Ovary (tissue), 10 donors: ENCODE measurements at places on chromosomes 16 and 17. TPM values are rescaled to one million over a fixed set of nuclear protein-coding genes. Genes with fewer than 3 reads are reported as not detected.

PYDC1 gene
- not detected for total RNA-seq

NXPH3 gene
- total RNA-seq: 26.0 TPM

DNA sequence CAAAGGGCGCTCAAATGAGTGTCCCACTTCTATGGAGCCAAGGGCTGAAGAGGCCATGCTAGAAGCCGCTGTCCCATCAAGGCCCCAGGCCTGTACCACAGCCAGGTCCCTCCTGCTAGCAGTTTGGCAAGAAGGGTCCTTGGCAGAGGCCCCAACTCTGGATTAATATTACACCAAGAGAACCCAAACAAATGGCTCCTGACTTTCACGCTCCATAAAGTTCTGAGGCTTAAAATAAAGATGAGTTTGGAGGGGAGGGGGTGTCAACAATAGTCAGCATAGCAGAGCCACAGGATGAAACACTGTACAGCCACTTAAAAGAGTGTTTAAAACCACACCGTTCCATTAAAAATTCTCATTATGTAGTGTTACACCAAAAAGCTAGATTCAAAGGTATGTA, 30.5 kb downstream of the CUEDC1 start:
- H3K36me3 ChIP-seq: no peaks in the 10 kb centered on the region
- no peaks in the 10 kb centered on the region for H3K27me3 ChIP-seq
- no peak overlapping the region for H3K4me3 ChIP-seq
- no peak overlapping the region for H3K27ac ChIP-seq
- peaks cover 10% of the 10 kb centered on the region for H3K4me1 ChIP-seq
- no peak for DNase-seq

- DNase-seq: no peak
- no peaks in the 10 kb centered on the region for H3K36me3 ChIP-seq
- H3K4me3 ChIP-seq: no peak overlapping the region
- H3K4me1 ChIP-seq: peaks cover 13% of the 10 kb centered on the region
- no peaks in the 10 kb centered on the region for H3K27me3 ChIP-seq
These were observed 127.6 kb downstream of the ABCC6 start for GRCh38 chr16:16095646-16096045.

GRCh38 chr17:63819585-63820537, 7.4 kb upstream of the PSMC5 start:
- no peak overlapping the region for H3K27ac ChIP-seq
- H3K36me3 ChIP-seq: no peaks in the 10 kb centered on the region
- H3K4me1 ChIP-seq: no peaks in the 10 kb centered on the region

SLC16A6 gene
- total RNA-seq: 1.4 TPM

GDPD1 gene
- total RNA-seq: 1.3 TPM

TIGD7 gene
- total RNA-seq: 9.3 TPM

- no peak for DNase-seq
- no peak overlapping the region for H3K27ac ChIP-seq
- no peaks in the 10 kb centered on the region for H3K27me3 ChIP-seq
- no peak overlapping the region for H3K4me3 ChIP-seq
- H3K36me3 ChIP-seq: no peaks in the 10 kb centered on the region
These were observed 13.5 kb upstream of the PLEKHG4 start for GRCh38 chr16:67265834-67266233.

GRCh38 chr17:41705271-41705991, 6.7 kb upstream of the GAST start:
- H3K36me3 ChIP-seq: no peaks in the 10 kb centered on the region
- peak overlapping the region; percentile 39 for H3K27ac ChIP-seq
- H3K27me3 ChIP-seq: no peaks in the 10 kb centered on the region
- DNase-seq: peak; percentile 70
- no peak overlapping the region for H3K4me3 ChIP-seq

DNA sequence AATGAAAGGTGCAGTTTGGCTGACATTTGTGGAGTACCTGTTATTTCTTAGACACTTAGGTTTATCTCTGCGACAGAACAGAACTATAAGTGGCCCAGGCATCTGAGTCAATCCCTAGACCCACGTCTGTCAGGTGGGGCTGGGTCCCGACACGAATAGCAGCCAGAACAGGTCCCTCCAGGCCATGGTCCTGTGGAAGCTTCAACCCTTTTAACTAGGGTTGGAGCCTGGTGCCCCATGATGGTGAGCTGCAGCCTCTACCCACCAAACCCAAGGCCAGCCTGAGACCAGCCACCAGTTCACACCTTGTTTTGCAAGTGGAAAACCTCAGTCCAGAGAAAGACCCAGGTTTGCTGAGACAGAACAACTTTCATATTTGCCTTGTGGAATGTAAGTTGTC, 74.6 kb upstream of the TMEM97 start:
- H3K4me1 ChIP-seq: no peaks in the 10 kb centered on the region
- H3K36me3 ChIP-seq: no peaks in the 10 kb centered on the region
- H3K4me3 ChIP-seq: no peak overlapping the region
- no peaks in the 10 kb centered on the region for H3K27me3 ChIP-seq
- no peak overlapping the region for H3K27ac ChIP-seq

DNA sequence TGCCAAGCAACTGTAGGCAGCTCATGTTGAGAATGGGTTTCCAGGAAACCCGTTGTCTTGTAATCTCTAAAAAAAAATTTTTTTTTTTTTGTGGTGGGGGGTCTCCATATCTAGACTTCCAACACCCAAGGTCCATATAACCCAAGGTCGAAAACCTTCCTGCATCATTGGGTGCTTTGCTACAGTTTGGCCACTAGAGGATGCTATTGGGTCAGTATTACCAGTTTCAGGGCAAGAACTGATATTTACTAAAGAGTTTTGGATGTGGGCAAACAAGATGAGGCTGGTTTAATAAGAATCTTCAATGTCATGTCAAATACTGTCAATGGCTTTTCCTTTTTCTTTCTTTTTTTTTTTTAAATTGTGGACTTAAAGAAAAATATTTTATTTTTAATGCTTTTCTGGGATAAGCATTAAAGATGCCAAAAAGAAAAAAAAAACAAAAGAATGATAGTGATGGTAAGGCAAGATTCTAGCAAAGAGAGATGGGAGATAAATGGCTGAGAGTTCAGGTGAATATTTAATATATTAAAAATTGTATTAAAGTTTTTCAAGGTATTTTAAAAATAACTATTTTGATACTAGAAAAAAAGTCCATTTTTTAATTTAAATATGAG, 62.2 kb downstream of the DHRS7C start:
- no peak overlapping the region for H3K4me3 ChIP-seq
- DNase-seq: no peak

DHRS7C gene
- not detected for total RNA-seq

DNA sequence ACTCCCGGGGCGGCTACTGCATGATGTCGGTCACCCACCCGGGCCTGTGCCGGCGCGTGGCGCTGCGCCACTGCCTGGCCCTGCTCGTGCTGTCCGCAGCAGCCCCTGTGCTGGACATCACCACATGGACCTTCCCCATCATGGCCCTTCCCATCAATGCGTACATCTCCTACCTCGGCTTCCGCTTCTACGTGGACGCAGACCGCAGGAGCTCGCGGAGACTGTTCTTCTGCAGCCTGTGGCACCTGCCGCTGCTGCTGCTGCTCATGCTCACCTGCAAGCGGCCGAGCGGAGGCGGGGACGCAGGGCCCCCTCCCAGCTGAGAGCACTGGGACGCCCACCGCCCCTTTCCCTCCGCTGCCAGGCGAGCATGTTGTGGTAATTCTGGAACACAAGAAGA, 29.8 kb downstream of the CDRT15 start:
- no peaks in the 10 kb centered on the region for H3K4me1 ChIP-seq
- DNase-seq: no peak
- no peak overlapping the region for H3K27ac ChIP-seq
- no peak overlapping the region for H3K4me3 ChIP-seq
- H3K36me3 ChIP-seq: no peaks in the 10 kb centered on the region

DNA sequence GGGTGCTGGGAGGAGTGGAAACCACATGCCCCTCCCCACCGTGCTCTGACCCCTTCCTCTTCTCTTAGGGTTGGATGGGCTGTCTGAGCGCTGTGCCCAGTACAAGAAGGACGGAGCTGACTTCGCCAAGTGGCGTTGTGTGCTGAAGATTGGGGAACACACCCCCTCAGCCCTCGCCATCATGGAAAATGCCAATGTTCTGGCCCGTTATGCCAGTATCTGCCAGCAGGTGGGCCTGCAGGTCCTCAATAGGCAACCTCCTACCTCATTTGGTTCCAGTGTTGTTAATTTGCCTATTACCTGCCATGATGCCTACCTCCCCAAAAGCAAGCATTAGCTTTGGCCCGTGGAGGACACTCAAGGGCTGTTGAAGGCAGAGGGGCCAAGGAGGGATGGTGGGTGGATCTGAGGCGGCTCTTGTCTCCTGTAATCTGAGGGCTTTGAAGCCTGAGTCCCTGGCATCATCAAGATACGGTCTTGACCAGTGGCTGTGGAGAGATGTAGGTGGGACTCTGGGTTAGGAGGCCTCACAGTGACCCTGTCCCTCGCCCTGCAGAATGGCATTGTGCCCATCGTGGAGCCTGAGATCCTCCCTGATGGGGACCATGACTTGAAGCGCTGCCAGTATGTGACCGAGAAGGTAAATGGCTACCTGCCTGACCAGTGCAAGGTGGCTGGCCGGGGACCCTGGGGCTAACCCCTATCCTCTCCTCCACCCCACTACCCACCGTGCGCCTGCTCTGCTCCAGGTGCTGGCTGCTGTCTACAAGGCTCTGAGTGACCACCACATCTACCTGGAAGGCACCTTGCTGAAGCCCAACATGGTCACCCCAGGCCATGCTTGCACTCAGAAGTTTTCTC, 3.4 kb downstream of the ALDOA start:
- DNase-seq: peak; percentile 53
- H3K27ac ChIP-seq: no peak overlapping the region
- no peaks in the 10 kb centered on the region for H3K27me3 ChIP-seq
- H3K4me3 ChIP-seq: no peak overlapping the region

CDYL2 gene
- total RNA-seq: 2.4 TPM

DNA sequence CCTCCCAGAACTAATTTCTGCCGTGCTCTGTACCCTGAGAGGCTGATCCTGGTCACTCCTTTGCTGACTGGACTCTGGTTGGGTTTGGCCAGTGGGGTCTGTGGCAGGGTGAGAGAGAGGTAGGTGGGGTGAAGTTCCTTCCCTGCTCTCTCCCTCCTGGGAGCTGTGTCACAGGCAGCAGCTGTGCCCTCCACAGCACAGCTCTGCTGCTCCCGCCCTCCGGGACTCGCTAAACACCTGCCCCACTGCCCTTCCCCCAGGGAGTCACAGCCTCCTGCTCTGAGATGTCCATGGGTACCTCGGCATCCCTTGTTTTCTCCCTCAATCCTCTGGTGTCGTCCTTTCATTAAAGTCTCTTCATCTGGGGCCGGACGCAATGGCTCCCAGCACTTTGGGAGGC, 66.4 kb downstream of the SRCIN1 start:
- no peak overlapping the region for H3K4me3 ChIP-seq
- H3K36me3 ChIP-seq: no peaks in the 10 kb centered on the region
- H3K27ac ChIP-seq: no peak overlapping the region

DNA sequence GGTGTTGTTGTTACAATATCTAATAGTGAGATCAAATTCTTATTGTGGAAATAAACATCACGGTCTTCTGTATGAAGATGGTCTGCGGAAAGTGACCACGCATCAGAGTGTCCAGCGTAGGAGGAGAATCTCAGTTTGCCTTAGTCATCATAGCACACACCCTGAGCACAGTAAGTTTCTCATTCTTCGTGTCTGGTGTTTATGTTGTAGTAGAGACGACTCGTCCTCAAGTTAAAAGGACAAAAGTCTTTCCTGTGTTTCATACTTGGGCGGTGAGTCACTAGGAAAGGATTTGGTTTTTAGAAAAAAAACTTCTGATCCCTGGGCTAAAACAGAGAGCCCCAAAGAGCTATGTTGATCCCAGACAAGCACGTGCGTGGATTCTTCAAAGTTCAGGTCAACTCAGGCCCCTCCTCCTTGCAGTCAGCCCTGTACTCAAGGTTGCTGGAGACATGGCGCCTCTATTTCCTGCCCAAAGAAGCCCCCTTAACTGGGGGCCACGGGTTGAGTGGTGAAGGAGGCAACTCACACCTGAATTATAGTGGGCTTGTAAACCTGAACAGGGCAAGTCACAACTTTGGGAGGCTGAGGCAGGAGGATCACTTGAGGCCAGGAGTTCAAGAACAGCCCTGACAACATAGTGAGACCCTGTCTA, 170.4 kb downstream of the ZFHX3 start:
- H3K27me3 ChIP-seq: no peaks in the 10 kb centered on the region
- H3K4me3 ChIP-seq: no peak overlapping the region
- peaks cover 2% of the 10 kb centered on the region for H3K4me1 ChIP-seq
- no peak overlapping the region for H3K27ac ChIP-seq

DNA sequence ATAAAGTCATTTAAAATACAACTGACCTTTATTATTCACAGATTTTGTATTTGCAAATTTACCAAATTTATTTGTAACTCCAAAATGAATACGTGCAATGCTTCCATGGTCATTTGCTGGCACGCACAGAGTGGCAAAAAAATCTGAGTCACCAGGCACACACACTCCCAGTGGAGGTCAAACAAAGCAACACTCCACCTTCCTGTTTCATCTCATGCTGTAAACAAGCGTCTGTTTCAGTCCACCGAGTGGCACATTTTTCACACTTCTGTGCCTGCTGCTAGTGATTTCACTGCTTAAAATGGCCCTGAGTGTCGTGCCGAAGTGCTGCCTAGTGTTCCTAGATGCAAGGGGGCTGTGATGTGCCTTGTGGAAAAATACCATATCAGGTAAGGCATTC, 17.8 kb upstream of the ITGAE start:
- H3K4me1 ChIP-seq: no peaks in the 10 kb centered on the region
- no peak overlapping the region for H3K27ac ChIP-seq
- H3K4me3 ChIP-seq: no peak overlapping the region
- no peak for DNase-seq
- no peaks in the 10 kb centered on the region for H3K36me3 ChIP-seq
- no peaks in the 10 kb centered on the region for H3K27me3 ChIP-seq

LSM12 gene
- 37.1 TPM for total RNA-seq

DNA sequence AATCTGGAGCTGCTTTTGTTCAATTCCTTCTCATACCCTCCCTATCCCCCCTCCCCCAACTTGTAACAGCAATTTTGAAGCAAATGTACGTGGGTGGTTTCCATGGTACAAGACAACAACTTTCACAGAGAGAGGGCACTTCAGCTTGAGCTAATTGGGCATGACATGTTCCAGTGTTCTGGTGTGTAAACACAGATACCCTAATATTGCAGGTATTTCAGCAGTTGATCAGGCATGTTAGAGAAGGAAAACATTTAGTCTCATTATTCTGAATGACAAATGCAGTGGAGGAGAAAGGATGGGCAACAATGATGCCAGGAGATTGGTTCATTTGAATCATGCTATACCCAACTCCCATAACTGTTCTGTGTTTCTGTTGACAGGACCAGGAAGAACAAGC, 137.5 kb downstream of the TRIM37 start:
- H3K27me3 ChIP-seq: no peaks in the 10 kb centered on the region
- H3K27ac ChIP-seq: no peak overlapping the region
- H3K4me1 ChIP-seq: no peaks in the 10 kb centered on the region
- no peaks in the 10 kb centered on the region for H3K36me3 ChIP-seq

- H3K4me1 ChIP-seq: peaks cover 11% of the 10 kb centered on the region
- no peak overlapping the region for H3K4me3 ChIP-seq
- no peaks in the 10 kb centered on the region for H3K36me3 ChIP-seq
- H3K27me3 ChIP-seq: no peaks in the 10 kb centered on the region
- no peak for DNase-seq
These were observed 16.6 kb downstream of the RMI2 start for GRCh38 chr16:11361701-11362451.

GRCh38 chr16:89924297-89924924, 1.3 kb downstream of the TUBB3 start:
- H3K36me3 ChIP-seq: no peaks in the 10 kb centered on the region
- peak; percentile 53 for DNase-seq
- H3K4me3 ChIP-seq: no peak overlapping the region
- H3K27ac ChIP-seq: no peak overlapping the region
- peaks cover 5% of the 10 kb centered on the region for H3K4me1 ChIP-seq

TNFRSF13B gene
- total RNA-seq: not detected

PRCD gene
- 2.3 TPM for total RNA-seq
